AG10803 (cell line): ENCODE measurements at places on chromosomes 6 and 20.

DNA sequence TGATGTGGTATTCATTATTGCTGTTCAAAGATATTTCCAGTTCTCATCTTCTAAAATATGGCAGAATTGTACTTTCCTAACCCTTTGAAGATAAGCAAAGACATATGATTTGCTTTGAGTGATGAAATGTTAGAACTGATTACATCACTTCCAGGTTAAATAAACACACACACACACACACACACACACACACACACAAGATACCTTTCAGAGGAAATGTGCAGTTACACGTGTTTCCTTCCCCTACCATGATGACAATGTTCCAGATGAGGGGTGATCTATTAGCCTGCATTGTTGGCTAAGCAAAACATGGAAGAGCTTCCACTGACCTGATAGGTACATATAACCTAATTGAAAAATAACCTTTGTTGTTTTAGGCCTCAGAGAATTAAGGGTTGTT is 11.7 kb upstream of the FRK start:
- DNase-seq, result no peak

DNA sequence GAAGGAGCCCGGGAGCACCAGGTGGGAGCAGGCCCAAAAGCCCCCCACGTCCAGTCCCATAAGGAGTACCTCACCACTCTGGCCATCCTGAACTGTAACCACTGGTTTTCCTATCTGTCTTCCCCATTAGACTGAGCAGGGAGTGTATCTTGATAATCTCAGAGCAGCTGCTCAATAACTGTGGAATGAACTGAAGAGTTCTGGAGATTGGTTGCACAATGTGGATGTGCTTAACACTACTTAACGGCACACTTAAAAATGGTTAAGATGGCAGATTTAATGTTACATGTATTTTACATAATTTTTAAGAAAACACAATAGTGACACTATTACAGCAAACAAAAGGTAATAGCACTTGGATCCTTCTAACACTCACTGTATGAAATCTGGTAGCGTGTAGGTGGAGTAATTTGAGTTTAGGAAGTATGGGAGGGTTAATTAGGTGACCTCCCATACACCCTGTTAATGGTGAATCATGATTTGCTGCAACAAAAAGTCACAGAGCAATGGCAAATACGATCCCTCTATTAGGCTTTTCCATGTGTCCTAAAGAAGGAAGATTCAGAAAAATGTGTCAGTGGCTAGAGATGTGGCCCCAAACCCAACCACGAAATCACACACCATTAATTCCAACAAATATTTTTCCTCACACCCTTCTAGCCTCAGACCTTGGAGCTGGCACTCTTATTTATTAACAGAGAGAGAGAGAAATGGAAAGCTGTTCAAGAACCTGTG is 18.4 kb downstream of the TRAM2 start:
- peak; percentile 52 for DNase-seq

DNA sequence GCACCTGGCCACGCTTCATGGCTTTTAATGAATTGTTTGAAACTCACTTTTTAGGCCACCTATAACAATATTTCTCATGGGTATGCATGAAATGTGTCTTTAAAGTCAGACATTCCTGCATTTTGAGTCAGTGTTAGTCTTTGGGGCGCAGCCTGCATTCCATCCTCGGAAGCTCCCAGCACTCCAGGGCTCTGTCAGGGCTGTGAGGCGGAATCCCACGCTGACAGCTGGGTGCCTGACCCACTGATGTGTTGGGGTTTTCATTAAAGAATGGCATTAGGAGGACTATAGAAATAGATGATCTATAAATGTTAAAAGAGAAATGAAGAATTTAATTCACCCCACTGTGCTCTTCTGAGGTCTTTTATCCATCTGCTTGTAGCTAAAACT is 16.2 kb upstream of the CLDN20 start:
- DNase-seq, result peak; percentile 77

DNA sequence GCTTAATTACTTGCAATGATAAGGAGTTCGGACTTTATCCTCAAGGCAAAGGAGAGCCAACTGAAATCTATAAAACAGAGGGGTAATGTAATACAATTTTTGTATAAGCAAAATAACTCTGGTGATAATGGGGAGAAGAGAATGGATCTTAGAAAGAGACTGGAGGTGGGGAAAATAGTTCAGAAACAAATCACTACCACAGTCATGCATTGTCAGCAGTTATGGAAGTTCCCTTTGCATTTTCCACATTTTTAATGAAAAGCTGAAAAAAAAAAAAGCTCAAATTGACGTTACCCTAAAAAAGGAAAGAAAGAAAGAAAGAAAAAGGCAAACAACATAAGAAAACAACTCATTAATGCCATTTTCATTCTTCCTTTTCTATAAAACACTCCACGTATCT is 337.6 kb upstream of the HSF2 start:
- no peak for DNase-seq

DNA sequence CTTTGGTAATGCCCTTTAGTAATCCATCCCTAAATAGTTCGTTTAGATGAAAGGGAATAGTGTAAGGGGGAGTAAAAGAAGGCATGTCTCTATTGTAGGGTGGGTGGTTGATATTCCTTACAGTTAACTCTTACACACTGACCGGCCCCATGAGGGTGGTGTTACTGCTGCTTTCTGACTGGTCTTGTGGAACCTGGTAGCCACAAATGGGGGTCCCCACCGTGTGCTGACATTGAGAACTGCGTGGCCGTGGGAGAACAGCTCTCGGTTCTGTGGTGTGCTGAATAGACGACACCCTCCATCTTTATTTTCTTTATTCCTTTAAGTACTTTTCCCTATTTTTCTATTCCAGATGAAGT is 19.3 kb downstream of the MRAP2 start:
- no peak for DNase-seq

DNA sequence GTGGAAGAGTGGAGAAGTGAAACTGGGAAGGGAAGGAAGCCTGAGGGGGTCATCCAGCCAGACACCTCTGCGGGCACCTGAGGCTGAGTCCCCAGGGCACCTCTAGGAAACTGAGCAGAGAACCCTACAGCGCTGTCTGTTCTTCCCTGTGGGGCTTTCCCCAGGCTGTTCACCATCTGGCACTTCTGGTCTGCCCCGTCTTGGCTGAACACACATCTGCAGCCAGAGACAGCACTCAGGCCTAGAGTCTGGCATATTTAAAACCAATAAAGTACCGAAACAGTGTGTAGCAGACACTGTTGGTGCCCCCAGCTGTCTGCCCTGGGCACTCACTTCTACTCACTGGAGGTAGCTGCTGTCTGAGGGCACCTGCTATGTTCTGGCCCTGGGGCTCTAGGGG is 9.4 kb upstream of the ARFGEF2 start:
- no peak for DNase-seq

DNA sequence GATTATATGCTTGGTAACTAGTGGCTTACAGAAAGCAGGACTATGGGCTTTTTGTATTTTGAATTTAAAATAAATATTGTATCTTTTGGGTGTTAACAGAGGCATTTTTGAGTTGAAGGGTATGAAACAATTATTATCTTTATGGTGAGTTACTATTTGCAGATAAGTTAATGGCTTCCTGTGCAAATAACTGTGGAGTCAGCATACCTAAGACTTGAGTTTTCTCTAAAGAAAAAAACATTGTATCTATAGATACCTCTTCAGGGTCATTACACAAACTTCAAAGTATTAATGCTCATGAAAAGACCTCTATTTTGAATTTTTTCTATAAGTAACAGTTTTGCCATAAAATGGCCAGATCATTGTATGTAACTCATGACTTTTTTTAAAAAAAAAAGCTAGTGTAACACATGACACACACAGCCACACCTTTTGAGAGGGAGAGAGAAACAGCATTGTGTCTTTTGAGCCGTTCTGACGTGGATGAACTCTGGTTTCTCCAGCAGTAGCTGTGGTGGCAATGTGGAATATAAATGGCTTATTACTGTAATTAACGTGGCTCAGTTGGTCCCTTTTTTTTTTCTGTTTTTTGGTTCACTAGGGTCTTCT is 36.3 kb downstream of the PLEKHG1 start:
- DNase-seq, result no peak
